Stimulated activated CD8-positive, alpha-beta memory T cell treated with anti-CD3 and anti-CD28 coated beads, Interleukin-15, amount 100 ng/mL, for 1 hour (primary cell): ENCODE measurements at places on chromosomes 11 and 22.

DNA sequence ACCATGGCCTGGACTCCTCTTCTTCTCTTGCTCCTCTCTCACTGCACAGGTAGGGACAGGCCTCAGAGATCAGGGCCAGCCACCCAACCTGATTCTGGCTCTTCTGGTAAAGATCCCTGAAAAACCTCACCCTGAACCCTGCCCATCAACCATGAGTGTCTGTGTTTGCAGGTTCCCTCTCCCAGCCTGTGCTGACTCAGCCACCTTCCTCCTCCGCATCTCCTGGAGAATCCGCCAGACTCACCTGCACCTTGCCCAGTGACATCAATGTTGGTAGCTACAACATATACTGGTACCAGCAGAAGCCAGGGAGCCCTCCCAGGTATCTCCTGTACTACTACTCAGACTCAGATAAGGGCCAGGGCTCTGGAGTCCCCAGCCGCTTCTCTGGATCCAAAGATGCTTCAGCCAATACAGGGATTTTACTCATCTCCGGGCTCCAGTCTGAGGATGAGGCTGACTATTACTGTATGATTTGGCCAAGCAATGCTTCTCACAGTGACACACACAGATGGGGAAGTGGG lies 80.9 kb downstream of the ZNF280B start:
- DNase-seq = no peak

DNA sequence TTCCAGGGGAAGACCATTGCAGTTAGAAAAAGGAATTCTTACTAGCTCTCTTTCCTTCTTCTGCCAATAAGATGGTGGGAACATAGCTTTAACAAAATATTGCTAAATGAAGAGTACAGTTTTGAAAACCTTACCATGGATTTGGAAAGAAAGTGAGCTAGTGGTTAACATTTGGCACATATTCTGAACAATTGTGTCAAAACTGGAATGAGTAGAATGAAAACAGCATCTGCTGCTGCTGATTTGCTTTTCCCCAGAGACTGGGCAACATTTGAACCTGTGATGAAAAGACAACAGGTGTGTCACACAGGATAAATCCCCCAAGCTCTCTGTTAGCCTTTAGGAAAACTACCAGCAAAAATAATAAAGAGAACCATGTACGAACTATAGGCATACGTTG lies 761.4 kb downstream of the KCNA4 start:
- no peak for DNase-seq

GRCh38 chr11:131079036-131079435 lies 162.8 kb upstream of the SNX19 start:
- no peak for DNase-seq

- DNase-seq = peak; percentile 35
These were observed 18.8 kb downstream of the PRPF19 start for GRCh38 chr11:60887556-60887955.

- no peak for DNase-seq
These were observed 29.1 kb downstream of the DRD2 start for GRCh38 chr11:113446112-113446511.

DNA sequence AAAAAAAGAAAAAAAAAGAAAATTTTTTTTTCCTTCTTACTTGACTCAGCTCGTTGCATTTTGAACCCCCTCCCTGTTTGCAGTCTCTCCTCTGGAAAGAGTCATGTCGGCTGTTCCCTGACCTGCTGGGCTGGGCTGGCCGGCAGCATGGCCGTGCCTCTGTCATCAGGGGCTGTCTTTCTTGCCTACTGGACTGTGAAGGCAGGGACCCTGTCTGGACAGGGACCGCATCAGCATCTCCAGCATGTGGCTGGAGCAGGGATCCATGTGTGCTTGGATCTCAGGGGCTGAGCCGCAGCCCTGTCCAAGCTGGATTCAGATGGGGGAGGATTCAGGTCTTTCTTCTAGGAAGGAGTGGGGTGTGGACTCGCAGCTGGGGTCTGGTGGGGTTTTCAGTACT lies 15.5 kb downstream of the FBLN1 start:
- DNase-seq = no peak

- no peak for DNase-seq
These were observed 140.4 kb upstream of the TBCEL start for GRCh38 chr11:120883404-120884080.

DNA sequence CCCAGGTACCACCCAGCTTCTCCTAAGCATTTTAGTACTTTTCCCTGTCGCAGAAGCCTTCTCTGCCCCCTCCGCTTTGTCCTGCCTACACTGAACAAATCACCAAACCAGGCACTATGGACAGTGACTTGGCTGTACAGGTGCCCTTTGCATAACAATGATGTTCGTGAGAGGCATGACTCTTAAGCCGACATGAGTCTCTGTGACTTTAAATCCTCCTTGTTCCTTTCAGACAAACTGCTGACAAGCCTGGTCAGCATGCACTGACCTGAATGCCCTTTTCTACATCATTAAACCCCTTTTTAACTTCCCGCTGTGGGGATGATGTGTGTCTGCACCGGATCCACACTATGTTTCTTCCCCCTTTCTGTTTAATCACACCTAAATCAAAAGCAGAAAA lies 16.6 kb downstream of the CAVIN3 start:
- DNase-seq = no peak

- DNase-seq = no peak
These were observed 10.2 kb upstream of the STK33 start for GRCh38 chr11:8604078-8604723.

- no peak for DNase-seq
These were observed 17.9 kb upstream of the MPPED1 start for GRCh38 chr22:43393844-43394474.

DNA sequence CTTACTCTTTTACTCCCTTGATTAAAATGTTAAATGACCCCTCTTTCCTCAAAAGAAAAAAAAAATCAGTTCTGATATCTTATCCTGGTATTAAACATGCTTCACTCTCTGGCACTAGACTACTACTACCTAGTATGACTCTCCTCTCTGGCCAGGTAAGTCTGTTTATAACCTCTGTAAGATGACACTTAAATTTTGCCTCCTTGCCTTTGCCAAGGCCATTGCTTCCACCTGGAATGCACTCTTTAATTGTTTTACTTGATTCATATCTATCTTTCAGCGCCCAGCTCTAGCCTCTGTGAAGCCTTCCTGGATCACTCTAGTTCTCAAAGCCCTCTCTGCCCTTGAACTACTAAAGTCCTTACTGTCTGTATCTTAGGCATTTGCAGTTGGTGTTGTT lies 170.4 kb downstream of the ETS1 start:
- no peak for DNase-seq
